ENCODE measurements at places on chromosomes 5 and 9.

- no peak overlapping the region for H3K4me3 ChIP-seq
- no peaks in the 10 kb centered on the region for H3K36me3 ChIP-seq
- H3K27ac ChIP-seq, result no peak overlapping the region
- DNase-seq, result no peak
- no peaks in the 10 kb centered on the region for H3K4me1 ChIP-seq
These were observed 7.6 kb downstream of the TMEM174 start for GRCh38 chr5:73180566-73180965.

GRCh38 chr9:83061990-83062650, 822 bp downstream of the RASEF start:
- no peak overlapping the region for H3K27ac ChIP-seq
- H3K27me3 ChIP-seq, result no peaks in the 10 kb centered on the region

GRCh38 chr9:134620751-134621557, 20.6 kb upstream of the COL5A1 start:
- H3K4me3 ChIP-seq, result no peak overlapping the region
- peaks cover 93% of the 10 kb centered on the region for H3K27me3 ChIP-seq
- no peak overlapping the region for H3K27ac ChIP-seq
- no peaks in the 10 kb centered on the region for H3K4me1 ChIP-seq
- no peak for DNase-seq
- no peaks in the 10 kb centered on the region for H3K36me3 ChIP-seq

DNA sequence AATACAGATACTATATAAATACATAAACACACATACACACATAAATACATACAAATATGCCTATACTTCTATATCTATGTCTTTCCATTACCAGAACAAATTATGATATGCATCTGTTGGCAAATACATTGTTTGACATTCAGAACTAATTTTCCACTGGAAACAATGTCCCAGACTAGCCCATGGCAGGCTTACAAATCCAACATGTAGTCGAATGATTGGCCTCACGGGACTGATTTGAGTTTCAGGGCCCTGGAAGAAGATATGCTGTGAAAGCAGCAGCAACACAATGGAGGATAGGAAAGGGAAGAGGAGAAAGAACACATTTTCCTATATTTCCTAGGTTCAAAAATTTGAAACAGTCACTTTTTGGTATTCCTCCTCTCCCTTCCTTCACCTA, 881.1 kb upstream of the DMAC1 start:
- H3K4me3 ChIP-seq, result no peak overlapping the region
- H3K27ac ChIP-seq, result no peak overlapping the region
- no peaks in the 10 kb centered on the region for H3K4me1 ChIP-seq
- no peaks in the 10 kb centered on the region for H3K27me3 ChIP-seq
- no peak for DNase-seq

Data from MM.1S (cell line).